Lower leg skin (tissue), 4 donors: ENCODE measurements at places on chromosomes 12 and 14. TPM values are rescaled to one million over a fixed set of nuclear protein-coding genes. Genes with fewer than 3 reads are reported as not detected.

RPGRIP1 gene
- 2.6 TPM for total RNA-seq

DNA sequence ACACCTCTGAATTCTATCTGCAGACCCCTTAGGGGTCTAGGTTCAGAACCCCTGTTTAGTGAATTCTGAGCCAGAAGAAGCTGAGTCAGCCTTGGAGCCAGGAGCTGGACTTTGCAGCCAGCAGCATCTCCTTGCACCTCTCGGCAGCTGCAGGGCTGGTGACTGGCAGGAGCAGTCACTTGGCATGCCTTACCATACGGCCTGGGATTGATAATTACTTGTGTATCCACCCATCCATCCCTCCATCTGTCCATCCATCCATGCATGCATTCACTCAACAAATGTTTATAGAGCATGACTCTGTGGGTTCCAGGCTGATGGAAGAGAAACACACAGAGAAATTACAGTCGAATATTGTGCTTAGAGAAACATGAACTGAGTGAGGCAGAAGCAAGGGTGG, 67.5 kb upstream of the PRIMA1 start:
- DNase-seq, result no peak

PTPN21 gene
- total RNA-seq, result 39.5 TPM

- peak; percentile 76 for DNase-seq
These were observed 221.5 kb upstream of the HMGA2 start for GRCh38 chr12:65602610-65603295.

DNA sequence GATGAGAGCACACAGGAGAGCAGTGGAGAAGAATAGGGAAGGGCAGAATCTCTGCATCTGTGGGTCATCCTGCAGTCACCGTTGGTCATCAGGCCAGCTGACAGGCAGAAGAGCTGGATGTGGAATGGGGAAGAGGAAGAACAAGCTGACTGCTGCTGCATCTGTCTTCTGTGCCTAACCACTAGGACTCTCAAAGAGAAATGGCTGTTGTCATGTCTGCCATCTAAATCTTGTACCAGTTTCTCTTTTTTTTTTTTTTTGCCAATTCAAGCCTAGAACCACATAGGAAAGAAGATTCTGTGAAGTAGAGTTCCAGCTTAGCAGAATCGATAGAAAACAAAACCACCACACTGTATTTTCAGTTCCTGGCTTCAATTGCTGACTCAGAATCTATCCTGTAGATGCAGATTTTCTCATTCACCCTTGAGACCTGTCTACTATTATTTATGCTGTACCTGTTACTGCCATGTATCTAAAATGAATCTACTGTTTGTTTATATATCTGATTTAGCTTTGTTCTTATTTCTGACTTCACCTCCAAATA, 421.9 kb upstream of the PRICKLE1 start:
- DNase-seq, result no peak

TAS2R10 gene
- not detected for total RNA-seq

- DNase-seq, result no peak
These were observed at the start of gene OTOGL for GRCh38 chr12:80099259-80099658. TSS of gene OTOGL (plus strand) at chr12:80099537. CDS start at chr12:80209432, 109,895 bp downstream.

DNA sequence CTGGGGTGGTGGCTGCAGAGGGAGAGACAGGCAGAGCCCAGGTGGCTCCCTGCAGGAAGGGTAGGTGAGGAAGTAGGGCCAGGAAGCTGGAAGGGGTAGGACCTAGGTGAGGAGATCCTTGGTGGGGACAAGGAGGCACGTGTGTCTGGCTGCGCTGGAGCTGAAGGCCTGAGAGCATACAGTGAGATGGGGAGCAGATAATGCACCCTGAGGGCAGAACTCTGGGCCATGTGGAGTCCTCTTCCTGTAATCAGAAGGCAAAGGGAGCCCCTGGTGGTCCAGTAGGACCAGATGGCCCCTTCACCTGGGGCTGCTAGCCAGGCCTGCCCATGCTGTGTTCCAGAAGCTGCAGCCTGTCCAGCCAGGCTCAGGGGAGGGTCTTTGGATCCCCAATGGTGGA, 15.3 kb upstream of the KRT80 start:
- peak; percentile 82 for DNase-seq

DNA sequence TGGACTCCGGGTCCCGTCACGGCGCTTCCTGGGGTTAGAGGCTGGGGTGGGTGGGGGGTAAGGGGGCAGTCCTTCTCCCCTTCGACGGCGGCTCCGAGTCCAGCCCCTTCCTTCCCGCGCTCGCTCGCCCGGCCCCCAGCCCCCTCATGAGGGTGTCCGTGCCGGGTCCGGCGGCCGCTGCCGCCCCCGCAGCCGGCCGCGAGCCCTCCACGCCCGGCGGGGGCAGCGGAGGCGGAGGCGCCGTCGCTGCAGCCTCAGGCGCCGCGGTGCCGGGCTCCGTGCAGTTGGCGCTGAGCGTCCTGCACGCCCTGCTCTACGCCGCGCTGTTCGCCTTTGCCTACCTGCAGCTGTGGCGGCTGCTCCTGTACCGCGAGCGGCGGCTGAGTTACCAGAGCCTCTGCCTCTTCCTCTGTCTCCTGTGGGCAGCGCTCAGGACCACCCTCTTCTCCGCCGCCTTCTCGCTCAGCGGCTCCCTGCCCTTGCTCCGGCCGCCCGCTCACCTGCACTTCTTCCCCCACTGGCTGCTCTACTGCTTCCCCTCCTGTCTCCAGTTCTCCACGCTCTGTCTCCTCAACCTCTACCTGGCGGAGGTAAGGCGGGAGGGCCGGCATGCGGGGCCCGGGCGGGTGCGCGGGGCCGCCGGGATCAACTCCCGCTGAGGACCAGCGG, 500 bp downstream of the GPR137C start:
- peak; percentile 19 for DNase-seq

GRCh38 chr12:67426067-67426466, 156.9 kb downstream of the CAND1 start:
- DNase-seq, result no peak

DNA sequence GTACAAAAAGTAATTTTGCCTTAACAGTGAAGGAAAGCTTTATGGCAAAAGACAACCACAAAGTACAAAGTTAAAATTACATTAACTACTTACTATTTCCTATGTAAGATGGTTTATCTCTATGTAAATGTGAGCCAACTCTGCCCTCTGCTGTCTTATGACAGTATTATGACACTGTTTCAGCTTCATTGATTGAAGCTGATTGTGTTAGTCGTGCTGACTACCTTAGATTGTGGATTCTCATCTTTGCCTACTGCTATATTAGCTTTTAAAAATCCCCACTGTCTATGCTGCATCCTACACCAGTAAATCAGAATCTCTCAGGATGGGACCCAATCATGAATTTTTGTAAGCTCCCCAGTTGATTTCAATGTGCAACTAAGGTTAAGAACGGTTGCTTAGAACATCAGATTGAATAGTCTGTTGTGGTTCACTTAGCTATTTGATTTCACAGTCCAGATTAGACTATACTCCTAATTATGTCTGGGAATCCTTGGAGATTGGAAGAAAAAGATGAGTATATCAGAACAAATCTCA, 12.2 kb upstream of the SPTB start:
- no peak for DNase-seq

TAS2R20 gene
- total RNA-seq, result 0.57 TPM

- no peak for DNase-seq
These were observed 532.5 kb downstream of the VRK1 start for GRCh38 chr14:97329701-97330100.

GRCh38 chr12:111656016-111656415, 29.7 kb downstream of the BRAP start:
- DNase-seq, result no peak

DNA sequence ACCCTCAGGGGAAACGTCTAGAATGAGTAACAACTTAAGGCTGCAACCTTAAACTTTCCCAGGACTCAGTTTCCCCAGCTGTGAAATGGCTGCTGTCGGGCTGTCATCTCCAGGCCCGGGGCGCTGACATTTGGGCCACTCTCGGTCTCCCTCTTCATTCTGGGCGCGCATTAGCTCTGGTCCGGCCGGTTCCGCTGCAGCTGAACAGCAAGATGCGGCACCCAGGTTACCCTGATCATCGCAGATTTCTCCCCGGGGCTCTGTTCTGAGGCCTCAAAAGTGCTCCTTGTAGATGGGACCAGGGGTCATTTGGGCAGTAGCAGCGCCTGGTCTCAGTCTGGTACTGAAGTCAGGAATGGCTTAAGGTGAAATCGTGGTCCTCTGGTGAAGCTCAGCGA, 890 bp upstream of the BCL7A start:
- DNase-seq, result no peak

- DNase-seq, result peak; percentile 86
These were observed 718 bp downstream of the CCDC92 start for GRCh38 chr12:123971770-123972456.

DNA sequence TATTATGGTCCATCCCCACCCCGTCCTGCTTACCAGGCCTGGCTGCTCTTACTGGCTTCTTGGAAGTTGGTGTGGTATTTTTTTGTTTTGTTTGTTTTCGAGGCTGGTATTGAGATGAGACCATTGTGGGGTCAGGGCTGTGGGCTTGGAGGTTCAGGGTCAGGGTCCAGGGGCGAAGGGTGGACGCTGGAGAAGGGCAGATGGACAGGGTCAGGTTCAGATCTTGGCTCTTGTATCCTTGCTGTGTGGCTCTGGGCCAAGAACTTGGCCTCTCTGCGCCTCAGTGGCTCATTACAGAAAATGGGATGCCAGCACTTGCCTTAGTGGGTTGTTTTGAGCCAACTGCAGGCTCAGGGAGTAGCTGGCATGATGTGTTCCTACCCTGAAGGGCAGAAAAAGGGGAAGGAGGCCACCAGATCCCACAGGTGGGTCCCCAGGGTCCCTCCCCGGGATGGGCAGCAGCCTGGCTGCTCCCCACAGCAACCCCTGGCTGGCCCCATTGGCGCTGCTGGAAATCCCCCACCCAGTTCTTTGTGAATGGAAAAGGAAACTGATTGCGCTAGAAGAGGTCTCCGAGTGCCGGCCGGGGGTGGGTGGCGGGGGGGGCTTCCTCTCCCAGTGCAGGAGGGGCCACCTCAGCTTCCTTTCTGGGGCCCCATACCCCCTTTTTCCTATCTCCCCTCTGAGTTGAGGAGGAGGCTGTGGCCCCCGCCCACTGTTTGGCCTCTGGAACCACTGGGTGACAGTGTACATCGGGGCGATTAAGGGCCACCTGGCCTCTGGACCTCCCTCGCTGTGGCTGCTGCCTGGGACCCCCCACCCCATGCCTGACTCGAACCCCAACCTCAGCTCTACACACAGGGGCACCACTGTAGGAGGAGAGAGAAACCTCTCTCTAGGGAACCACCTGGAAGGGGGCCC, 25.0 kb downstream of the SH2B3 start:
- DNase-seq, result no peak

KRT74 gene
- 0.42 TPM for total RNA-seq

- DNase-seq, result no peak
These were observed 426.5 kb downstream of the GLT1D1 start for GRCh38 chr12:129279771-129280170.

OTOGL gene
- total RNA-seq, result 0.15 TPM
